ENCODE measurements at places on chromosomes 11 and 22. TPM values are rescaled to one million over a fixed set of nuclear protein-coding genes. Genes with fewer than 3 reads are reported as not detected.

The TMEM126B gene
- total RNA-seq, result 50.4 TPM

The PRRG4 gene
- total RNA-seq, result 2.2 TPM

The RIMBP3C gene
- 0.47 TPM for total RNA-seq

The DYNC2H1 gene
- 12.8 TPM for total RNA-seq

The THY1 gene
- 16.8 TPM for total RNA-seq

The KRTAP5-2 gene
- not detected for total RNA-seq

The FGF3 gene
- total RNA-seq, result not detected

The HTR3A gene
- total RNA-seq, result 0.15 TPM

The CD6 gene
- 0.22 TPM for total RNA-seq

The OR52A5 gene
- not detected for total RNA-seq

The ABCC8 gene
- total RNA-seq, result not detected

The ANKK1 gene
- 0.17 TPM for total RNA-seq

The VPREB1 gene
- not detected for total RNA-seq

The ASCL3 gene
- total RNA-seq, result not detected

The ZNF214 gene
- 3.5 TPM for total RNA-seq

The UPK2 gene
- not detected for total RNA-seq

The A4GALT gene
- 11.4 TPM for total RNA-seq

The MS4A4E gene
- 3.2 TPM for total RNA-seq

The MMP10 gene
- total RNA-seq, result not detected

The MTCH2 gene
- 89.4 TPM for total RNA-seq

The SORL1 gene
- total RNA-seq, result 9.2 TPM

The MRGPRF gene
- total RNA-seq, result 0.33 TPM
